ENCODE measurements at places on chromosomes 6 and 20. TPM values are rescaled to one million over a fixed set of nuclear protein-coding genes. Genes with fewer than 3 reads are reported as not detected.

Gene CNR1
- polyA plus RNA-seq, result 14.8 TPM

Gene TINAG
- polyA plus RNA-seq, result 23.7 TPM

Gene APOM
- polyA plus RNA-seq, result 14.1 TPM

Gene CYP24A1
- not detected for polyA plus RNA-seq

GRCh38 chr6:26123675-26123946, 36.4 kb downstream of the HFE start:
- no peak for DNase-seq

DNA sequence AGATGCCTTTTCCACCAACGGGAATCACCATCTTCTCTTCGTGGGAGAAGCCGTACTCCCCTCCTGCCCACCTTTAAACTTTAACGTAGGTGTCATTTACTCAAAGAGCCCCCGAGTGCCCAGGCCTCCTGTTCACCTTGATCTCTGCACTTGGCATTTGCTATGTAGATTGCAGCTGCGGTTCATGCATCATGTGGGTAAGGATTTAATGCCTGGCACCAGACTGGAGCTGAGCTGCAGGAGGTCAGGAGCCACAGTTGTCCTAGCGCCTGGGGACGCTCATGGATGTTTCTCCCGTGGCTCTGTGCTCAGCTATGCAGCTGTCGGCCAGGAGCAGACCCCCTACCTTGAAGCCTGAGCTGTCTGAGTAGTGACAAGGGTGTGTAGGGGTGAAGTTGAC, 133.7 kb downstream of the CDH4 start:
- DNase-seq, result no peak

DNA sequence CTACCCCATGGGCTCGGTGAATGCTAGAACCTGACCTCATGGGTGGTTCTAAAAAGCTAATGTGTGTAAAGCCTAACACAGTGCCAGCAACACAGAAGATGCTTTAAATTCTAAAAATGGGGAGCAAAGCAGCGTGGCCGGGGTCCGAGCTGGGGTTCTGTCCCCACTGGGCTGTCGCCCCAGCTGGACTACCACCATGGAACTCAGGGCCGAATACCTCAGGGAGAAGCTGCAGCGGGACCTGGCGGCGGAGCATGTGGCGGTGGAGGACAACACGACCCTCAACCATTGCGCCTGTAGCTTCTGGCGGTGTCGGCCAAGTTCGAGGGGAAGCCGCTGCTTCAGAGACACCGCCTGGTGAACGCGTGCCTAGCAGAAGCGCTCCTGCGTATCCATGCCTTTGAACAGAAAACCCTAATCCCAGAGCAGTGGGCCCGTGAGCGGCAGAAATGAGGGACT, 8.4 kb downstream of the SOX4 start:
- no peak for DNase-seq

DNA sequence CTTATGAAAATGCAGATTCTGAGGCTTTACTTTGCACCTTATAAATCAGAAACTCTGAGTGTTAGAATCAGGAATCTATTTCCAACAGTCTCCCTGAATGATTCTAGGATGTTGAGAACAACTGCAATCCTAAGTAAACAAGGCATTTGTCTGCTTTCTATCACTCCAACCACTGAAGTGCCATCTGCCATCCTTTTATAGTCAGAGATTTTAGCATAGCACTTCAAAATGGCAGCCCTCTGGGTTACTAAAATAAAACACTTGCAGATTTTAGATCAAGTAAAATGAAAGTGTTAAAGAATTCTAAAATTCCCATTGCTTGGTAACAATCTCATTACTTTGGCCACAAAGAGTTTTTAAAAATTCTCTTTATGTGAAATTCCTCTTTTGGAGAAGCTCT, 258.9 kb downstream of the CD109 start:
- DNase-seq, result no peak

DNA sequence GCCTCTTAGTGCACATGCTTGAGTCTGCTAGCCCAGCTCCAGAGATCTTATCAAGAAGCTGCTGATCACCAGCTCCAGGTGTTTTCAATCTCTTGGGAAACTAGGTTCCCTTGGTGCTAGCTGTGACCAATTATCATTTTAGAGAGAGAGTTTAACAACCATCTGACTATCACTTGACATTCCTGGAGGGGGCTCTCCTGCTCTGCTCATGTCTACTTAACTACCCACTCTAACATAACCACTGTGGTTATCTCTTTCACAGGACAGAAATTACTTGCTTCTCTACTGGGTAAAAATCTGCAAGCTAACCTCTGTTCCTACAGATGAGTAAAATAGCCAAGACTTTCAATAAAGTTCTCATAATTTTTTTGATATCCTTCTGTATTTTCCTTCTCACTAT, 823.4 kb upstream of the GJE1 start:
- DNase-seq, result no peak

Measured in large intestine (tissue), 12 donors.